Effector CD8-positive, alpha-beta T cell (primary cell): ENCODE measurements at places on chromosomes 7 and 10.

GRCh38 chr7:91294639-91295220, 30.5 kb downstream of the FZD1 start:
- DNase-seq, result no peak

DNA sequence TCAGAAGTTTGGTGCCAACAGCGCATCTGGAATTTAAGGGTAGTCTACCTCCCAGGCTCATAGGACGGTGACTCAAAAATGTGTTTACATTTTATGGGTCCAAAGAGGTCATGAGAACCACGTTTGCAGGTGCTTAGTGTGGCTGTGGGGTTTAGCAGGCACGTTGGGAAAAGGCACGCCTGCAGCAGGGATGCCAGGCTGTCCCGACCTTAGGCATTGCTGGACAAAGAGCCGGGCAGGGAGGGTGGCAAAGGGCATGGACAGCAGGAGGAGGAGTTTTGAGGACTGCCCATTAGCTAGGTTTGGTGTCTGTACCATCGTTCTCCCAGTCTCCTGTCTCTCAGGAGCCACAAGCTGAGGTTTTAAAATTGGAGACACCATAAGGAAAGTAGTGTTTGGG, 104.4 kb downstream of the TRRAP start:
- no peak for DNase-seq

- peak; percentile 1 for DNase-seq
These were observed 163.7 kb downstream of the SEMA3D start for GRCh38 chr7:85023066-85023712.

GRCh38 chr7:12805957-12806356, 118.5 kb downstream of the ARL4A start:
- DNase-seq, result no peak

GRCh38 chr7:131688738-131689661, 132.6 kb upstream of the PODXL start:
- DNase-seq, result peak; percentile 35

GRCh38 chr7:12896316-12896715, 208.9 kb downstream of the ARL4A start:
- no peak for DNase-seq

GRCh38 chr10:112842832-112843360, 107.2 kb upstream of the TCF7L2 start:
- no peak for DNase-seq

DNA sequence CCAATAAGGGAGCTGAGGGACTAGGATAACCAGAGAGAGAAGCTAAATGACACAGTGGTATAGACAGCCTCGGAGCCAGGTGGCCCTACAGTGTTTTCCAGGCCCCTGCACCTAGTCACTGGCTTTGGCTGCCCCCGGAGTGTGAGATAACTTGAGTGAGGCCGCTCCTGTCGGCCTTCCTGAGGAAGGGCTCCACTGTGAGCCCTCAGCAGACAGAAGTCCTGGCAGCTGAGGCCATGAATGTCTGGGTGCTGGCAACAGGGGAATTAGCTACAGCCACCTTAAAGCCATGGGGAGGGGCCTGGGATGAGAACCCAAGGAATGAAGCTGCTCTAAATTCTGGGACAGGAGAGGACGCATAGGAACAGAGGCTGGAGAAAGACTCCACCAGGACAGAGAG, 4.6 kb upstream of the GDF10 start:
- no peak for DNase-seq

GRCh38 chr7:102446387-102447156, 13.2 kb downstream of the ORAI2 start:
- no peak for DNase-seq

GRCh38 chr7:2927592-2927991, 83.5 kb upstream of the GNA12 start:
- no peak for DNase-seq

- DNase-seq, result no peak
These were observed 58.6 kb upstream of the COL13A1 start for GRCh38 chr10:69742928-69743602.

- no peak for DNase-seq
These were observed 34.8 kb downstream of the C7orf33 start for GRCh38 chr7:148625342-148625741.

DNA sequence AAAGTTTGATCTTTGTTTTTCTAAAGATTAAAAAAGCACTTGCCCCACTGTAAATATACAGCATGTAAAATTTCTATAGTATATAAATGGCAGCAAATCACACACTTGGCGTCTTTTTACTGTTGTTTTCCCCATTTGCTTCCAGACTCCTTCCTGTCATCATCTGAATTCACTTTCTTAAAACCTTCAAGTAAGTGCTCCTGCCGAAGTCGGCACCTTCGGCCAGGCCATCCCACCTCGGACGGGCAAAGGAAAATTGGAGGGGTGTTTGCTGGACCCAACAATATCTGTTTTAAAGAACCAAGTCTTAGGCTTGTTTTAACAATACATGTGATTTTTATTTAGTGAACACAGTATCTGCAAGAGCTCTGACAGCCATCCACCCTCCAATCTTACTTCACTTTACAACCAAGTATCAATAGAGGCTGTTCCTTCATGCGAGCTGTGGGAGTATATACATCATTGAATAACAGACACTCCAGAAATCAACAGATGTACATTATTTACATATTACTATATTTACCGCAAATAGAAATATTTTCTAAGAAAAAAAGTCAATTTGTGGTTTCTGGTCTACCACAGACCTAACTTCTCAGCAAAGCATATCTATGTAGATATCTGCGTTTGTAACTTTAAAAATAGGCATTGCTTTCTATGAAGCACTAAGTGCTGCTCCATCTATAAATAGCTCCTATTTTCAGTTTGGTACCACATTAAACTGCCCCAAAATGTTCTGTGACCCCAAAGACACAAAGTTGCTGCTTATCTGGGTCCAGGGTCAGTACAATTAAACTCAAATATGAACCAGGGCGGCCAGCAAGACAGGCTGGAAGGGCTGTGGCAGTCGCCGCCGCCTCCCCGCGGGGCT, 110.7 kb downstream of the CYTH3 start:
- no peak for DNase-seq

DNA sequence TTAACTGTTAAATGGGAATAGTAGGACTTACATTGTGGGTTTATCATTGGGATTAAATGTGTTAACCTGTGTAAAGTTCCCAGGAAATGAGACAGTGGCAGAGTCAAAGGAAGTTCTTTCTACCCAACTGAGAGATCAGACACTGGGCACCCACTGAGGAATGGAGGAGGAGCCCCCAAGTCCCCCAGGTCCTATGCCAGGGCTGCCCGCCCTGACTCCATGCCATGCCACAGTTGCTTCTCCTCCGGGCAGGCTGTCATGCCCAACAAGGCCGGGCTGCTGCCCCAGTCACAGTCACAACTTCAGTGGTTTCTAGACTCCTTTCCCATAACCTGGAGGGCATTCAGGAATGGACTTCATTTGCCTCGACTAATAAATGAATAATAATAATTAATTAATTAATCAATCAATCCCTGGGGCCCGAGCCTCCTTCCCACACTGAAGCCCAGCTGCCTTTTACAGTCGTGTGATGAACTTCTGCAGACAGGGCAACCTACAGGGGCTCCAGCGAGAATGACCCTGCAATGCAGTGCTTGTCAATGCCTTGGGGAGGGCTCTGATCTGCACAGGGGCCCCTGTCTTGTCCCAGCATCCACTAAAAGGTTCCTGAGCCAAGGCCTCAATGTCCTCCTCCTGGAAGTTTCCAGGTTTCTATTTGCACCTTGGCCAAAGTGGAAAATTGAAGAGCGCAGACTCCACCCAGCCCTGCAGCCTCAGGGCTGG, 32.4 kb downstream of the DRGX start:
- no peak for DNase-seq

DNA sequence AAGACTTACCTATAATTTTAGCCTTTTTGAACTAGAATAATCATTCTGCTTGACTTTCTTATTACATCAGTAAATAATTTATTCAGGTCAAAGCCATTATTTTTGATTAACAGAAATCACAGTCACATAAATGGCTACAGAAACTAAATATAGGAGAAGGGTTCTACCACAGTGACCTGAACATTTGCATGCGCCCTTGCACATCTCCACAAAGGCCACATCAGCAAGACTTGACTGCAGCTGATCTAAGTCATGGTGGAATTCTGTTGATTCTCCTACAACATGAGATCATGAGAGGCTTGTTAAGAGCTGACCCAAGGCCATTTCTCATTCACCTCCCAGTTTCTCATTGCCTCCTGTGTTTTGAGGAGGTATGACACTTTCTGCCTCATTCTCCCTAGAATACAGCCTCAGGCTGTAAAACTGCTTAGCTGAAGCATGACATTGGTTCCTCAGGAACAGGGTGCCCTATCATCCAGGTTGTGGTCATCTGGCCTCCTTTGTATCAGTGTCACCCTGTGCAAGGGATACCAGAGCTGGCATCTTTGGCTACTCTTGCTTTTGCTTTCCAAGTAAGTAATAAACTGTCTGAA, 6.7 kb upstream of the IMMP2L start:
- no peak for DNase-seq

- DNase-seq, result no peak
These were observed 14.1 kb downstream of the EPHB6 start for GRCh38 chr7:142868986-142869415.

GRCh38 chr10:76645341-76645740, 992.3 kb downstream of the KCNMA1 start:
- no peak for DNase-seq

DNA sequence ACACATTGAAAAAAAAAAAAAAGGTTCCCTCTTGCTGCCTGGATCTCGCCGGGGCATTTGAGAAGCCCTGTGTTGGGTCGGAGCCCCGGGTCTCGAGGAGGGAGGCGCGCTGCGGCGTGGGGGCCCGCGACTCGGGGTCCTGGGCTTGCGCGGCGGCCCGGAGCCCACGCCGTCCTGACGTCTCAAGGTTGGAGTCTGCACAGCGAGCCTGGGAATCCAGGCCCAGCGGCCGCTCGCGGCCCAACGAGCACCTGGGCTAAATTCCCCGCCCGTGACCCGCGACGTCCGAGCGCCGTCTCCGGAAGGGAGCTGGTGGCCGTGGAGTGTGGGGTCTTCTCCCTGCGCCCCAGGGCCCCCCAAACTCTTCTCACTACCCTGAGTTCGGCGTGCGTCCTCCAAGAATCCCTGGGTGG, 1.4 kb upstream of the CTBP2 start:
- no peak for DNase-seq

DNA sequence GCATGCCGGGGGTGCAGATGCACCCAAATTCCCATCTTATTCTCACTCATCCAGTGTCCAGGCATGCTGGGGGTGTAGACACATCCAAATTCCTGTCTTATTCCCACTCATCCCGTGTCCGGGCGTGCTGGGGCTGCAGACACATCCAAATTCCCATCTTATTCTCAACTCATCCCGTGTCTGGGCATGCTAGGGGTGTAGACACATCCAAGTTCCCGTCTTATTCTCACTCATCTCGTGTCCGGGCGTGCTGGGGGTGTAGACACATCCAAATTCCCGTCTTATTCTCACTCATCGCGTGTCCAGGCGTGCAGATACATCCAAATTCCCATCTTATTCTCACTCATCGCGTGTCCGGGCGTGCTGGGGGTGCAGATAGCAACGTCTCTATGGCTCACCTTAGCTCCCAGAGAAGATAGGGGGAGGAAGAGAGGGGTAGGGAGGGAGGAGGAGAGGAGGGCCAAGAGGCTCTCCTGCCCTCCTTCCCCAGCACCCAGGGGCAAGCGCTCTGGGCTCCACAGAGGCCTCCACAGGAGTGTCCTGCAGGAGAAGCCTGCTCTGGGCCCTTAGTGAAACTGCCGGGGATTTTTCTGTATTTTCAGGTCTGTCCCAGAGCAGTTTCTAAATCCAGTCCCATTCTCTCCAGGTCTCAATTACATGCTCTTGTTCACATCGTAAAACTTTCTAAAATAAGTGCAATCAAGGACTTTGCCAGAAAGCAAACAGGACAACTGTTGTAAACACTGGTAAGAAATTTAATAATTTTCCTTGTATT, 210.8 kb downstream of the DIP2C start:
- no peak for DNase-seq

GRCh38 chr7:92645114-92646061, 55.2 kb upstream of the FAM133B start:
- no peak for DNase-seq

DNA sequence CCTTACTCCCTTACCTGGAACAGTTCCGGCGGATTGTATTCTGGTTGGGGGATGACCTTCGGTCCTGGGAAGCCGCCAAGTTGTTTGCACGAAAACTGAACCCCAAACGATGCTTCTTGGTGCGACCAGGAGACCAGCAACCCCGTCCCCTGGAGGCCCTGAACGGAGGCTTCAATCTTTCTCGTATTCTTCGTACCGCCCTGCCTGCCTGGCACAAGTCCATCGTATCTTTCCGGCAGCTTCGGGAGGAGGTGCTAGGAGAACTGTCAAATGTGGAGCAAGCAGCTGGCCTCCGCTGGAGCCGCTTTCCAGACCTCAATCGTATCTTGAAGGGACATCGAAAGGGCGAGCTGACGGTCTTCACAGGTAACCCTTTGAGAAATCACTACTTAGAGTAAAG, 1.7 kb downstream of the TWNK start:
- DNase-seq, result no peak
